ENCODE measurements at places on chromosomes 16 and 17.

DNA sequence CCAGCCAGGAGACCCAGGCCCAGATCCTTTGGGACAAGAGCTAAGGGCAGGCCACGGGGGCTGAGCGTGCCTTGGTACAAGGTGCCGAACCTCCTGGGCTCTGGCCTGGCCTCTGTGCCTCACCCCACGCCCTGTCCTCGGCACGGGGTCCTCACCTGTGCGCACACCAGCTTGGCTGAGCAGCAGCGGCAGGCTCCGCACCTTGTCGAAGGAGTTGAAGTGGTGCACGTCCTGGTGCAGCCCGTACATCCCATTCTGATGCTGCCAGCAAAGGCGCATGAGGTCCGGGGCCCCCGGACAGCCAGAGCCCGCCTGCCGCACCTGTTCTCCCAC lies 5.3 kb downstream of the SGSH start:
- no peak for DNase-seq

DNA sequence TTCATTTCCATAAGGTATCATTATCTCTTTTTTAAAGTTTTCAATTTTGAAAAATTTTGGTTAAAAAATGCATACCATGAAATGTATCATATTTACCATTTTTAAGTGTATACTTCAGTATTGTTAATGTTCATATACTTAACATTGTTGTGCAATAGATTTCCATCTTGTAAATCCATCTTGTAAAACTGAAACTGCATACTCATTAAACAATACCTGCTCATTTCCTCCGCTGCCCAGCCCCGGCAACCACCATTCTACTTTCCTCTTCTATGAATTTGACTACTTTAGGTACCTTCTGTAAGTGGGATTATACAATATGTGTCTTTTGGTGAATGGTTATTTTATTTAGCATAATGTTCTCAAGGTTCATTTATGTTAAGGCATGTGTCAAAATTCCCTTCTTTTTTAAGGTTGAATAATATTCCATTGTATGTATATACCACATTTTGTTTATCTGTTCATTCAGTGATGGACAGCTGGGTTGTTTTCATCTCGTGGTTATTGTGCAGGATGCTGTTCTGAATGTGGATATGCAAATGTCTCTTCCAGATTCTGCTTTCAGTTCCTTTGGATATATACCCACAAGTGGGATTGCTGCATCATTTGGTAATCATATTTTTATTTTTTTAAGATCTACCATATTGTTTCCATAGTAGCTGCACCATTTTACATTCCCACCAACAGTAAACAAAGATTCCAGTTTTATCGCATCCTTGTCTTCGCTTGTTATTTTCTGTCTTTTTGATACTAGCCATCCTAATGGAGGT lies 6.7 kb downstream of the CCL2 start:
- no peak for DNase-seq

- no peak for DNase-seq
Observed at GRCh38 chr17:46010597-46011186, 11.6 kb downstream of the STH start.

GRCh38 chr17:321386-321941 lies 31.1 kb downstream of the RPH3AL start:
- no peak for DNase-seq

GRCh38 chr16:82133798-82134197 lies 36.2 kb downstream of the MPHOSPH6 start:
- DNase-seq: no peak

DNA sequence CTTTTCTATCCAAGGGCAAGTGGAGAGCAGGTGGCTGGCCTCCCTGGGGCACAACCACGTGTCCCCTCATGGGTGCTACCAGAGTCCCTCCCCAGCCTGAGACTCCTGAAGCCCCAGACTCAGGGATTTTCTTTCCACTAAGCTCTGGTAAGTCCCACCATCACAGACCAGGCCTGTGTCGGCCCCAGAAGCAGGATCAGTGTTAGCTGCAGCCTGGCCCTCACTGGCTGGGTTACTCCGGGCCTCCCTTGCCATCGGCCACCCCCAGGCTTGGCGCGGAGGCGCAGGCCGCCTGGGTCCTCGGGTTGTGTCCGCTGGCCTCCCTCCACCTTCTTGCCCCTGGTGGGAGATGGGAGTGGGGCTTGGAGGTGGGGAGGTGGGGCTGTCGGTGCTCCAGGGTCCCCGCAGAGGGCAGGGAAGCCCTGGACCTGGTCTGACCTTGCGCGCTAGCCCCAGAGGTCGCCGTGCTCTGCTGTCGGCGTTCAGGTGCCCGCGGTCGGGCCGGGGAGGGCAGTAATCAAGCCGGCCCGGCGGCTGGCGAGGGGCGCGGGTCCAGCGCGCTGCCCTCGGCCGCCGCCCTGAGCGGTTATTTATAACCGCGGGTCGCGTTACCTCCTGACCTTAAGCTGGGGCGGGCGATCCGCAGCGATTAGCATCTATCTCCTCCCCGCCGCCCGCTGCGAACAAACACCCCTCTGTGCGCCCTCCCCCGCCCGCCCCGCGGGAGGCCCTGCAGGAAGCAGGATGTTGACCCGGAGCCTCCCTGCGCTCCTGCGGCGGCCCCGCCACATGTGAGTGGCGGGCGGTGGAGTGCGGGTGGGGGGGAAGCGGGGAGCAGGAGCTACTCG lies 78.1 kb upstream of the TOB1 start:
- peak; percentile 68 for DNase-seq

DNA sequence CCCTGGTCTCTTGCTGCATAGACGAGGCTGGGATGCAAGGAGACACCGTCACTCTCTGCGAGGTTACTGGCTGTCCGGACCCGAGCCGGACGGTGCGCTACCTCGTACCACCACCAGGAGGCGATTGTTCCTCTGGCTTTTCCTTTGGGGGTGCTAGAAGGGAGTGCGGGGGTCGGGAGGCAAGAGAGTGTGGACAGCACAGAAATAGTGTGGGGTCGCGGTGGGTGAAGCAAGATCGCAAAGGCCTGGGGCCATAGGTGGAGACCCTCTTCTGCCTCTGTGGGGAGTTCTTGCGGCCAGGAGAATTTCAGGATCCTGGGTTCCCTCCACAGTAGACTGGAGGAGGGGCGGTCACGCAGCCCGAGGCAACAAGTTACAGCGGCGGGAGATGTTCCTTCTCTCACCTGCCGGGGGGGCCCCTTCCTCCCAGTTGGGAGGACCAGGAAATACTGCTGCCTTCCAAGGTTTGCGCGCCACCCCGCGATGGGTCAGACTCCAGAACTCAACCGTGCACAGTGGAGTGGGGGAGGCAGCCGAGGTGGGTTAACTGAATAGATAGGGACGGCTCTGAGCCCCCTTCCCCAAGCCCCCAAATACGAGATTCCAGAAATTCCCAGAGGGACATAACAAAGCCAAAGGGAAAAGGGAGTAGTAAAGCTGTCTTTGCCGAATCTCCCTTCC lies 6.9 kb downstream of the PHOSPHO1 start:
- DNase-seq: peak; percentile 74

DNA sequence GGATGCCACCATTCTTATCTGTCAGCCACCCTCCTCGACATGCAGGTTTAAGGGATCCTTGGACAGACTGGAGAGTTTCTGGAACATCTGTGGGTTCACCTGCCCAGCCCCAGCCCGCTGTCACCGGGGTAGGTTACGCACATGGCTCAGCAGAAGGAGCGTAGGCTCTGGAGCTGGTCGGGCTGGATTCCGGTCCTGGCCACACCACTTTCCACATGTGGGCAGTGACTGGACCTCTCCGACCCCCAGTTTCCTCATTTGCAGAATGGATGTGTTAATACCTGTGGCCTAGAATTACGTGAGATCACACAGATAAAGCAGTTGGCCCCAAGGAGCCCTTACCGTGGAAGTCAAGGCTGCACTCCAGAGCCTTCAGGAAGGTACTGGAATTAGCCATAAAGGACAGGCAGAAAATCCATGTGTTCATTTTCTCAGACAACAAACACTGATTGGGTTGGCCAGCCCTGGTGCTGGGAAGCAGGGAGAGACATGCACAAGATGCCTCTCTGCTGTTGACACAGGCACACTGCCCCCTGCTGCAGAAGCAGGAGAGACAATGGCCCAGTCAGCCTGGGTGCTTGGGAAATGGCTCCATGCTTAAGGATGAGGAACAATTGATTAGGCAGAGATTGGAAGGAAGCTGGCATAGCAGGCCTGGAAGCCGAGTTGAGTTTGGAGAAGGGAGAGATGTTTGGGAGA lies 58.8 kb downstream of the SF3B3 start:
- DNase-seq: no peak

GRCh38 chr17:68048996-68049395 lies 13.5 kb downstream of the KPNA2 start:
- DNase-seq: no peak

GRCh38 chr17:7710301-7710700 lies 5.3 kb downstream of the EFNB3 start:
- DNase-seq: no peak

DNA sequence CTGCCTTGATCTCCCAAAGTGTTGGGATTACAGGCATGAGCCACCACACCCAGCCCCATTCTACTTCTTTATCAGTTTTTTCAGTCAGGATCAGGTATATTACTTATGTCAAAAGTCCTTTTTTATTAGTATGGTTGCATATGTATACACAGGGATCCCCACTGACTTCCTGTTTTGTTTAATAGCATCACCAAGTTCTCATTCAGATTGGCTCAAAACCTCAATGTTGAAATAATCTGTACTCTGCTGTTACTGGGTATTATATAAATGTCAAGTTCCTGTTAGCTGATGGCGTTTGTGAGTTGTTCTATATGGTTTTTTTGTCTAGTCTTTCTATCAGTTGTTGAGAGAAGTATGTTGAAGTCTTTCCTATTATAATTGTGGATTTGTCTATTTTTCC lies 168.5 kb downstream of the BCAS3 start:
- no peak for DNase-seq

DNA sequence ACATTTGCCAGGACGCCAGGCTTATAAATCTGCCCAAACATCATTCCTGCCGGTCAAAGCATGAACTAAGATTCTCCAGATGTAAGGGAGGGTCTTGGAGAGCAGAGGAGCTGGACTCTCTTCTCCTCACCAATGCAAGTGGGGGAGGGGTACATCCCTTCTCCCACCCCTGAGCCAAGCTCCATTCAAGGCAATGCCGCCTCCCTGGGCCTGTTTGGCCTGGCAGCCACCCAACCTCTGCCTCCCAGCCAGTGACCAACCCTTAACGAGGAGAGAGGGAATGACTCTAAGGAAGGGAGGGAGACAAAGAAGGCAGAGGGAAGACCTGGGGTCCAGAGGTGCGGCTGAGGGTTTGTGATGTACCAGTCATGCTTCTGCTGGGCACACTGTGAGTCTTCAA lies 13.8 kb downstream of the C17orf50 start:
- no peak for DNase-seq

DNA sequence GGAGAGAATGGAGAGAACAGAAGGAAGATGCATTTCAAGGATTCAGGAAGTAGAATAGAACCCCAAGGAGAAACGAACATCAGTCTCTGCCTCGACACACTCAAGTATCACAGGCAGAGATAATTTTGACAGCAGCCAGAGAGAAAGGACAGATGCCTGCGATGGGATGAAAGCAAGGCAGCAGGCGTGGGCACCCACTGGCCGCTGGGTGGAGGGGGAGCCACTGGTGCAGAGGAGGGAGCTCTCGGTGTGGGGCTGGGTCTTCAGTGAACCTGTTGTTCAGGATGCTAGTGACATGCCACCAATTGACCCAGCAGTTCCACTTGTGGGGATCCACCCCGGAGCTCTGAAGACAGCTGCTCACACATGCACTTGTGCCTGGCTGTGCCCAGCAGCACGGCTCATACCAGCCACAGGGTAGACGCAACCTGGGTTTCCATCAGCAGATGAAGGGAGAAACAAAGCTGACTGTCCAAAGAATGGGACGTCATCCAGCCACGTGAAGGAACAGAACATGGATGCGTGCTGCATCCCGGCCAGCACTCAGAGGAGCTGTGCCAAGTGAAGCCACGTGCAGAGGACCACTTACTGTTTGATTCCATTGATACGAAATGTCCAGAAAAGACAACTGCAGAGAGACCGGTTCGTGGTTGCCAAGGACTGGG lies 127.0 kb downstream of the BANP start:
- DNase-seq: no peak

GRCh38 chr17:33942414-33942813 lies 312.7 kb upstream of the CCL2 start:
- no peak for DNase-seq

- DNase-seq: no peak
Observed at GRCh38 chr17:57706761-57707160, 38.3 kb downstream of the CCDC182 start.

DNA sequence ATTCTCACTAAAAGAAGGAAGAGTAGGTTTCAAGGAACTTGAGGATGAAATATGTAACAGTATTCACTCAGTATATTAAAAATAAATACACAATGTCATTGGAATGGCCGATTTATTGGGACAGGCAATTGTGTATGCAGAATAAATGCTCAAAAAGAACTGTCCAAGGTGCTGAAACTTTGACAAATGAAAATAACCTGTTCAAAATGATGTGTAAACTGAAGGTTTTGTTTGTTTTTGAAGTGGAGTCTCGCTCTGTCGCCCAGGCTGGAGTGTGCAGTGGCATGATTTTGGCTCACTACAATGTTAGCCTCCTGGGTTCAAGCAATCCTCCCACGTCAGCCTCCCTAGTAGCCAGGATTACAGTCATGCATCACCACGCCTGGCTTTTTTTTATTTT lies 318.7 kb upstream of the RBFOX1 start:
- DNase-seq: no peak

GRCh38 chr16:82761236-82761635 lies 134.5 kb downstream of the CDH13 start:
- no peak for DNase-seq

DNA sequence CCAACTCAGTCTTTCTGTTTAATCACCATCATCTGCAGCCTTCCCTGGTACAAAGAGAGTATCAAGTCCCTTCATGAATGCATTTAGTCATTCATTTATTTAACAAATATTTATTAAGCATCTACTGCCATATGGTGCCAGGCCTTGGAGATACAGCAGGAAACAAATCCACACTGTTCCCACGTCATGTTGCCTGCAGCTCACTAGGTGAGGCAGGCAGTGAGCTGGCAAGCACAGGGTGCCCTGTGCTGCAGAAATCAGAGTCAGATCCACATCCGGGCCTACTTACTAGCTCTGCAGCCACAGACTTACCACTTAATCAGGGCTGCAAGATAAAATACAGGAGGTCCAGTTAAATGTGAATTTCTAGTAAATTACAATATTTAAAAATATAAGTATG lies 38.5 kb upstream of the CES5A start:
- no peak for DNase-seq

GRCh38 chr16:55503726-55504550 lies 4.9 kb upstream of the LPCAT2 start:
- no peak for DNase-seq

- DNase-seq: no peak
Observed at GRCh38 chr16:27963471-27963965, 100.0 kb downstream of the GSG1L start.

DNA sequence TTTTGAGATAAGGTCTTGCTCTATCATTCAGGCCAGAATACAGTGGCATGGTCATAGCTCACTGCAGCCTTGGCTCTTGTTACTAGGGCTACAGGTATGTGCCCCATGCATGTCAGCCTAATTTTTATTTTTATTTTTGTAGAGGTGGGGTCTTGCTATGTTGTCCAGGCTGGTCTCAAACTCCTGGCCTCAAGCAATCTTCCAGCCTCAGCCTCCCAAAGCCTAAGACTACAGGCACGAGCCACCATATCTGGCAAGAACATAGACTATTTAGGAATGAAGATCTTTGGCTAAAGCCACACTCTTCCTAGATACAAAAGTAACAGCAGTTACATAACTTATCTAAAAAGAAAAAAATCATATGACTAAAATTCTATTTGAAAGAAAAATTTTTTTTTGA lies 15.6 kb upstream of the DDX19A start:
- DNase-seq: no peak

GRCh38 chr17:49315551-49316257 lies 46.3 kb downstream of the ZNF652 start:
- peak; percentile 64 for DNase-seq
